ENCODE measurements at places on chromosomes 12 and 14. TPM values are rescaled to one million over a fixed set of nuclear protein-coding genes. Genes with fewer than 3 reads are reported as not detected.
A peak's percentile ranks its signal among the peaks of the same experiment; 100 is the strongest.

- H3K4me1 ChIP-seq, result no peaks in the 10 kb centered on the region
- H3K4me3 ChIP-seq, result no peak overlapping the region
- no peak overlapping the region for H3K27ac ChIP-seq
- H3K36me3 ChIP-seq, result no peaks in the 10 kb centered on the region
Observed at GRCh38 chr12:111756681-111757080, 10.1 kb upstream of the ALDH2 start.

The ASCL1 gene
- not detected for total RNA-seq

DNA sequence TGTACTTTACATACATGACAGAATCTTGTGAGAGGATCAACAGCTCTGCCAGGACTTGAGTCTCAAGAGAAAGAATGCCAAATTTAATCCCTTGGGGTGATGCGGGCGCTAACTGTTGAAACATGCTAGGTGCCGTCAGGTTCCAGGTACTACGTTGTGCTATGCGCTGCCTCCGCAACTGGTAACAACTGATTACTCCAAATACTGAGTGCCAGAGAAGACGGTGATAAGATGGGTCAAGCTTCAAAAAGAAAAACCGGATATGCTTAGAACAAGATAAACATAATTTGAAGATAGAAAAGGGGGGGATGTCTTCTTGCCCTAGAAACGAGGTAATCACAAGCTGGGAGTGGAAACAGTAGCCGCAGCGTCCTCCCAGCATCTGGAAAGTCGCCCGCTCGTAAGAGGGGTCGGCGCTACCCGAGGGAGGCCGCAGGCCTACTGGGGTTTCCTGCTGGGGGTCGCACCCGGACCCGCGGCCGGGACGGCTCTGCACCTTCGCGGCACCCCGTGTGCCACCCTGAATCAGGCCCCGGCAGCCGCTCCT is 678 bp downstream of the ZBTB25 start:
- H3K4me1 ChIP-seq, result peaks cover 29% of the 10 kb centered on the region
- DNase-seq, result no peak
- peak overlapping the region; percentile 94 for H3K27ac ChIP-seq
- no peaks in the 10 kb centered on the region for H3K27me3 ChIP-seq
- peak overlapping the region; percentile 94 for H3K4me3 ChIP-seq

DNA sequence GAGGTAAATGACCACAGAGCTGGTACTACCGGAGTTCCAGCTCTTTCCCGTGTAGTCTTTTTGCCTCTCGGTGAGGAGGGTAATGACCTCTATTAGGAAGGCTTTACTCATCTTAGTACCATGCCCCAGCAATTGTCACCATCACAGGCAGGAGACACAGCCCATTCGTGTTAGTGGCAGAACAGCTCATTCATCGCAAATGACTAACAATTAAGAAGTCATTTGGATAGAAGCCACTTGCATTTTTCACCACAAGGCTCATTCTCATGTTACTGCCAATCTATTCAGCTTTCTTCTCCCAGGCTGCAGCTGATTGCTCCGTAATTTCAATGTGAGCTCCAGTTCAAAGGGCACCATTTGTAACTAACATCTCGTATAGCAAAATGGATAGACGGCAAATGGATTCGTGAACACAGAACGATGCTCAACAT is 718.8 kb upstream of the TMEM132C start:
- H3K27me3 ChIP-seq, result no peaks in the 10 kb centered on the region
- peak; percentile 39 for DNase-seq
- no peak overlapping the region for H3K4me3 ChIP-seq
- no peak overlapping the region for H3K27ac ChIP-seq
- no peaks in the 10 kb centered on the region for H3K4me1 ChIP-seq

- no peaks in the 10 kb centered on the region for H3K27me3 ChIP-seq
- H3K4me3 ChIP-seq, result no peak overlapping the region
- no peaks in the 10 kb centered on the region for H3K36me3 ChIP-seq
Observed at GRCh38 chr12:9022592-9022991, 33.2 kb downstream of the KLRG1 start.

GRCh38 chr12:113135178-113136127 is at the start of gene RASAL1:
RASAL1 (minus strand) TSS chr12:113135761; CDS start chr12:113135462, 299 bp downstream.
- H3K4me1 ChIP-seq, result peaks cover 4% of the 10 kb centered on the region
- H3K27ac ChIP-seq, result no peak within 1 kb of the TSS
- no peaks in the 10 kb centered on the region for H3K36me3 ChIP-seq
- H3K27me3 ChIP-seq, result no peaks in the 10 kb centered on the region
- no peak for DNase-seq

DNA sequence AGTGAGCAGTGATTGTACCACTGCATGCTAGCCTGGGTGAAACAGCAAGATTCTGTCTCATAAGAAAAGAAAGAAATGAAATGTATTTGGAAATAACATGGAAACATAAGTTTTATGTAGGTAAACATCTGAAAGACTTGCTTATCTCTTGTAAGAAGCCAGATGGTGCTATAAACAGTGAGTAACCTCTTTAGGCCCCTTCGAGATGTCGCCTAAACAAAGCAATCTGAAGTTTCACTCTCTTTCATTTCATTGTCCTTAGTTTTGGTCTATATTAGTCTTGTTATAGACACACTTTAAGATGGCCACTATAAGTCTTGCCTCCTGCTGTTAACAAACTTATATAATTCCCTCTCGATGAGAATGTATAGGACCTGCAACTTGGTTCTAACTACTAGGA is 472.6 kb upstream of the ATP2B1 start:
- no peak for DNase-seq
- H3K4me1 ChIP-seq, result no peaks in the 10 kb centered on the region
- H3K27ac ChIP-seq, result no peak overlapping the region

GRCh38 chr14:100142073-100143040 is 17.1 kb downstream of the DEGS2 start:
- H3K4me3 ChIP-seq, result no peak overlapping the region
- H3K4me1 ChIP-seq, result no peaks in the 10 kb centered on the region
- no peaks in the 10 kb centered on the region for H3K27me3 ChIP-seq
- no peaks in the 10 kb centered on the region for H3K36me3 ChIP-seq
- H3K27ac ChIP-seq, result no peak overlapping the region

DNA sequence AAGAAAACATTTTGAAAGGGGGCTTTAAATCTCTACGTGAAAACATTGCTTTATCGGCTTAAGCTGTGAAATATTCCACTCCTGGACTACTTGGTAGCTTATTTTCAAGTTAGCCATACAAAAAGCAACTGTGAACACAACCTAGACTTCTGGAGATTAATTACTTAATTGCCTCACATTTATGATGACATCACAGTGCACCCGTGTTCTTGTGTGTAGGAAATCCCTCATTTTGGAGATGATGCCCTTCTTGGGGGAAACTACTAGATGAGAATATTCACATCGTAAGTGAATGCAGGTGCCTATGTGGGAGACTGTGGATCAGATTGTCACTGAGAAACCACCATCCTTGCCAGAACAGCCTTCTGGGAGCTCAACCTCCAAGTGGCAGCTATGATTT is 10.5 kb upstream of the B4GALNT3 start:
- no peak overlapping the region for H3K4me3 ChIP-seq
- H3K36me3 ChIP-seq, result no peaks in the 10 kb centered on the region
- no peaks in the 10 kb centered on the region for H3K4me1 ChIP-seq
- no peaks in the 10 kb centered on the region for H3K27me3 ChIP-seq
- DNase-seq, result no peak

The KLC1 gene
- 98.0 TPM for total RNA-seq

The SLC6A15 gene
- total RNA-seq, result 0.36 TPM

The NTF3 gene
- total RNA-seq, result not detected

- H3K4me3 ChIP-seq, result no peak overlapping the region
- DNase-seq, result no peak
- no peaks in the 10 kb centered on the region for H3K36me3 ChIP-seq
- H3K4me1 ChIP-seq, result no peaks in the 10 kb centered on the region
- no peaks in the 10 kb centered on the region for H3K27me3 ChIP-seq
- no peak overlapping the region for H3K27ac ChIP-seq
Observed at GRCh38 chr14:104229534-104230055, 91.2 kb downstream of the KIF26A start.

The CATSPERB gene
- not detected for total RNA-seq

The PLEKHG7 gene
- total RNA-seq, result not detected
